Left hindlimb (tissue), 1 donor: ENCODE measurements at places on chromosomes 5 and 9.
A peak's percentile ranks its signal among the peaks of the same experiment; 100 is the strongest.

GRCh38 chr9:4170231-4170630, 129.6 kb downstream of the GLIS3 start:
- no peak for DNase-seq

- DNase-seq, result no peak
Measured at GRCh38 chr9:120692901-120693699, 21.2 kb downstream of the MEGF9 start.

- DNase-seq, result no peak
Measured at GRCh38 chr5:61625137-61625561, 293.1 kb downstream of the ZSWIM6 start.

- no peak for DNase-seq
Measured at GRCh38 chr9:7315746-7316145, 483.8 kb downstream of the DMAC1 start.

DNA sequence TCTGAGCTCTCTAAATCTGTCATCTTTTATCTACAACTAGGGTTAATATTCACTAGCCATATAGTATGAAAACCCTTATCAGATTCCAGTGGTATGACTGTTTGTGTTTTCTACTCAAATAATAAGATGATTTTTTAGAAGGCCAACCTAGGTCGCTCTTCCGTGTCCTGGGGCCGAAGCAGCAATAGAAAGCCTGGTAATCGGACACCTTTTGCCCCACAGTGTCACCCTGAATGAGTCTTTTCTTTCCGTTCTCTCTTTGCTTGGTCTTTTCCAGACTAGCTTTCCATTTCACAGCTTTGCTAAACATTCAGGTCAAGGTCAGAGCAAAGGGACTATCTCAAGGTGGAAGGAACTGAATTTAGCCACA, 243.3 kb upstream of the ANKRD55 start:
- no peak for DNase-seq

GRCh38 chr5:92581249-92581648, 999.8 kb downstream of the NR2F1-AS1 start:
- DNase-seq, result peak; percentile 47

DNA sequence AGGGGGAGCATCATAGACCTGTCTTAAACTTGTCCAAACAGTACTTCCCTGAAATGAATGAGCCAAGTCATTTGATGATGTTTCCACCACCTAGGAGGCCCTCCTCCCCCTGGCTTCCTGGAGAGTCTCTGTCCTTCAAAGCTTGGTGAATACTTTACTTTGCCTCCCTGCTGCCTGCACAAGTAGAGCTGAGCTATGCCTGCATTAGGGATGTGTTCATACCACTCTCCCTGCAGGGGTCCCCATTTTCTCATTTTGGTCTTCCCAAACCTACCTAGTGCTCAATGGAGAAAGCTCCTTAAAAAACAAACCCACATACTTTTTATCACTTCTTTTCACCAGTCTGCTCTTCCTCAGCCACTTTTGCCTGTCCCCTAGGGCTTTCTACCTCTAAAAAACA, 7.7 kb downstream of the CCNI2 start:
- no peak for DNase-seq

- no peak for DNase-seq
Measured at GRCh38 chr5:180018347-180019060, 53.1 kb downstream of the RNF130 start.

GRCh38 chr5:1130218-1130946, 18.5 kb upstream of the SLC12A7 start:
- no peak for DNase-seq

DNA sequence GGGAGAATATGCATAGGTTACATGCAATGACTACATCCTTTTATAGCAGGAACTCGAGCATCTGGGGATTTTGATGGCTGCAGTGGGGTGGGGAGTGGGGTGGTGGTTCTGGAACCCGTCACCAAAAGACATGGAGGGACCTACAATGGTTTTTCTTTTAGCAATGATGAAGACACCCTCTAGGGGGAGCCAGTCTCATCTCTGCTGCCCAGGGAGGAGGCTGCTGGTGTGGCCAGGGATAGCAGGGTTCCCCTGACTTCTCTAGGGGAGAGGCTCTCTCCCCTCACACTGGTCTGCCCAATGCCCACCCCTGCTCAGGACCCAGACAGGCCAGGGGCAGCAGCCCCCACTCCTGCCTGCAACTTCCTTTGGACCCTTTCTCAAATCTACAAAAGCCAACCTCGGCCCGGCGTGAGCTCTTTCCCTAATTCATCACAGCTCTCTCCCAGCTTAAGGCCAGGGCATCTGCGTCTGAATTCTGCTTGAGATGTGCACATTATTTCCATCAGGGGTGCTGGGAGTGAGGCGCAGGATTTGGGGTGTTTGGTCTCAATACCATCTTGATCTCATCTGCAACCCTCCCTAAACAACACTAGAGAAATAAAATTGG, 73.6 kb upstream of the RETREG1 start:
- DNase-seq, result no peak

DNA sequence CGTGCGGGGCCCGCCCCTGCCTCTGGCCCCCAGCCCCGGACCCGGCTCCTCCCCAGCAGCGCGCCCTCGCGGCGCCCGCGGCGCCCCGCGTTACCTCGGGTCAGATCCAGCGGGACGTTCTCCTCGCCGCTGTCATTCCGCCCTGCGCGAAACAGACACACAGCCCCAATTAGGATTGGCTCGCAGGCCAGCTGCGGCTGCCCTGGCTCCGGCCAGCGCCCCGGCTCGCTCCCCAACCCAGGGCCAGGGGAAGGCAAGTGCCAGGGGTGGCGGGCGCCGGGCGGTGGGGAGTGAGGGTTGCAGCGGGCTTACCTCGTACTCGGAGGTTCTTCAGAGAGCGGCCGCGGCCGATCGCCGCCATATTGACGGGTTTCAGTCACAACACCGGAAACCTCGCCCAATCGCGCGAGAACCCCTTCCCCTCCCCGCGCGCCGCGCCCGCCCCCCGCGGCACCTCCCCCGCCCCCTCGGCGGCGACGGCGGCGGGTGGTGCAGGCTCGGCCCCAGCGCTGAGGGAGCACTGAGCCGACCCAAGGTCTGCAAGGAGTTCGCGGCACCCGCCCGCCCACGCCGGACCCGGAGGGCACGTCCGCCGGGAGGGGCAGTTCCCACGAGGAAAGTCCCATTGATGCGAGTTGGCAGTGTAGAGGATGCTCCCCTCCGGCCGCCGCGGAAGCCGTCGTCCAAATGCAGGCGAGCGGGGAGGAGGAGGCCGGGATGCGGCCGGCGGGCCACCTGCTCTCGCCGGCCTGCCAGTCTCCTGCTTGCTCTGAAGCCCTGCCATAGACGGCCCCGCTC, at the start of gene RICTOR:
TSS of gene RICTOR (minus strand) at position 383 of the 798 bp plus-strand sequence. CDS start at position 361, 22 bp downstream.
- DNase-seq, result peak; percentile 93

GRCh38 chr5:179131321-179131835, 71.2 kb downstream of the ZNF354C start:
- no peak for DNase-seq

- DNase-seq, result peak; percentile 65
Measured at GRCh38 chr9:87849144-87849758, 33.4 kb upstream of the SPATA31E1 start.

DNA sequence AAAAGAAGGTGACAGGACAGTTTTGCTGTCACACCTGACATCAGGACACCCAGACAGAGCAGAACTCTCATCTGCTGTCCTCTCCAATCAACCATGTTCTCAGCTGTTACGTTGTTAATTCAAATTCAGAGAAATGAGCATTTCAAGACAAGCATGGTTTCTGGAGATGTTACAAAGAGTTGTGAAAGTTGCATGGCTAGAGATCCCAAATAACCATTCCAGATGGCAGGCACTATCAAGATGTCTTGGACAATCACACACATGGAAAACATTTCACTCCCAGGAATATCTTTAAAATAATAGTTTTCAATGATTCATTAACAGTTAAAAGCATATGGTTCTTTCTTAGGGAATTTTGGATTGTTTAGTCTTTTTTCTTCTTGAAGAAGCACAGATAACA, 533.1 kb downstream of the AGTPBP1 start:
- no peak for DNase-seq

- DNase-seq, result no peak
Measured at GRCh38 chr5:73298772-73299630, 126.0 kb downstream of the TMEM174 start.

DNA sequence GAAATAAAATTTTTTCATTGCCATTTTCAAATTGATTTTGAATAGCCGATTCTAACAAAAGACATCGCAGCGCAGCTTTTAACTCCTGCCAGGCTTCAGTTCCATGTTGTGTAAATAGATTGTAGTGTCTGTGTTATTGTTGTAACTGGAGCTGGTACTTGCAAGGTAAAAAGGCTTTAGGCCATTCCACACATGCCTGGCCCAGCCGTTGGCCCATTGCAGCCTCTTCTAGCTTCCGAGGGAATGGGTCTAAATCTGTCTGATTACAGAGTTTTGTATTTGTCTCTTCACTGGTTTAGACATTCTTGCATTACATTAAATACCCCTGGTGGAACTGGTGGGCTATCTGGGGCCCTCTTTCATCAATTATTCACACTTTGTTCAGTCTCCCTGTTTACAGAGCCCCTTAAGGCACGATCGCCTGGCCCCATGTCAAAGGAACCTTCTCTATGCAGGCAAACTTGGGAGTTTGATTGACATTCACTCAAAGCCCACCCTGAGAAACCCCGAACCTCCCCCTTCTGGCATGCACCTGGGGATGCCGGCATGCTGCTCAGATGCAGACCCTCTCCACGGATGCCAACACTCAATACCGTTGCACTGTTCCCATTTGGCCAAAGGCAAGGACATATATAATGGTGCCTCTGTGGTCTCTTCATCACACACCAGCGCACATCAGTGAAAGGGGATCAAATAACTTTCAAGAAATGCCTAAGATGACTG, 281.7 kb upstream of the IRX2 start:
- DNase-seq, result no peak

GRCh38 chr9:115643948-115644727, 509.5 kb upstream of the PAPPA start:
- no peak for DNase-seq

DNA sequence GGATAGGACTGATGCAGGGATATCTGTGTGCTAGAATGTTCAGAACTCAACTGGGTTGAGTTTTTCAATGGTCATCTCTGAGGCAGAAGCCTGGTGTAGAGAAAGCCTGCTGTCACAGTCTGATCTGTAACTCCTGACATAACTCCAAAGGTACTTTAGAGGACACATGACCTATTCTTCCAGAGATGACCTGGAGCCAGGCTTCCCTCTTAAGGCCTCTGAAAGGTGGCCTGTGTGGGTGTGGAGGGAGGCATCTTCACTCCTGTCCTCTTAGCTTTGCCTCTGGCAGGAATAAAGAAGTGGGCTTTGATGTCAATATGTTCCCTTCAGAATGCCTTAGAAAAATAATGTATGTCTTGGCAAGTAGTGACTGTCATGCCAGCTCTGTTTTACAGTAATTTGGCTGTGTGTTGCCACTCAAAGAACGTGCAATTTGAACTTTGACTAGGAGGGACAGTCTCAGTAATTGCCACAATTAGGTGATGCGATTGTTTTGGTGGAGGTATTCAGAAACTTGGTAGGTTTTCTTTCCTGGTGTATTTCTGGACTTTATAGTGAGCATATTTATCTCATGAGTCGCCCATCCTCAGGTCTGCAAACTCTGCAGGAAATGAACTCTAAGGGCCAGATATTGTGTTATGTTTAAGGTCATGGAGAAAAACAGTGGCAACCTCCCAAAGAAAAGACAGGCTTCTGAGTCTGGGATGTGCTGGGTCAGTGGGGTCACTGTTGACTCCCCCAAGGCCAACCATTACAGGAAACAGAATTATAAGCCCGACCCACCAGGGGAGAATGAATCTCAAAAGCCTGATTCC, 3.2 kb upstream of the C5orf63 start:
- DNase-seq, result no peak

DNA sequence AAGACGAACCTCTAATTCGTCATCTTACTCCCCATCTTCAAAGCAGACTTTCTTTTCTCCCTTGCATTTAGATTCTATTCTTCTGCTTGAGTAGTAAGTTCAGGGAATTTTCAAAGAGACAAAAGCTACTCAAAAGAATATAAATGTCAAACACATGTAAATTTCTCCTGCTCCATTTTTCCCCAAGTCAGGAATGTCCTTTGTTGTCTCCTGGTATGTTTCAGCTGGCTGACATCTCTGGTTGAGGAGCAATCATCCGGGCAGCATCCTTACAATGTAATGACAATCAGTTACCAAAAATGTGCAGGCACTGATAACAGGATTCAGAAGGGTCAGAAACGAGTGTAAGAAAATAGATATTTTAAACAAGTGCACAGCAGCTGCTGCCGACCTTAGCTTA, 47.6 kb upstream of the PPP1R2B start:
- no peak for DNase-seq

DNA sequence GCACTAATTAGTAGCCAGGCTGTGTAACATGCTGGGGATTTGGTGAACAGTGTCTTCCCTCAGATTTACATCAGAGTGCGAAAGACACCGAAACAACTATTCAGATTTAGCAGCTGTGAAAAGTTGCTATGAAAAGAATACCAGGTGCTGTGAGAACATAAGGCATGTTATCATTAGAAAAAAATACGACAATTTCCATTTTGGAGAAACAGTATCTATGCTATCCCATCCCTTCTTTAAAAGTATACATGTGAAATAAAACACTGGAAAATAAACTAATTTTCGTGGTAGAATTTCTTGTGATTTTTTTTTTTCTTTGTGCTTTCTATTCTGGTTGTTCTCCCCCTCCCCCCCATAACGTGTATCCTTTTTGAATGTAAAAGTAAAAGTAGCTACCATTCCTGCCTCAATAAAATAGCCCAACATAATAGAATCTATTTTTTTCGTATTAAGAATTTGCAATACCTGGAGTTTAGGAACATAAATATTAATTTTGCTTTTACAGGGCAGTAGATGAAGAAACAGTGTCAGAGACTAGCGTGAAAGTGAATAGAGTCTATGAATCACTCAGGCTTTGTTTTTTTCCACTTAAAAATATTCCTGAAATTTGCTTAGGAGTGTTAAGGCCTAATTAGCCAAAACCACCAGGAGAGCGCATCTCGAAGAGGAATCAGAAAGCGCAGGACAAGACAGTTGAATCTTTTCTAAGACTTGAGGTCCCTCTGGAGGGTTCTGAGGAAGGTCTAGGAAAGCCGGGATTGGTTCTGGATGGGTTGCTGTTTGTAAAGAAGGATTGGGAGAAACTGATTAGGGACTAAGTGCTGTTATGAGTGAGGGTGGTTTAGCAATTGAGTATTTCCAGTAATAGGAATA, 813 bp upstream of the SLU7 start:
- no peak for DNase-seq

- no peak for DNase-seq
Measured at GRCh38 chr5:120358949-120359348, 105.2 kb upstream of the PRR16 start.

- no peak for DNase-seq
Measured at GRCh38 chr5:140611020-140611521, 21.9 kb downstream of the CD14 start.
